Effector CD8-positive, alpha-beta T cell (primary cell): ENCODE measurements at places on chromosomes 11 and 22.
A peak's percentile ranks its signal among the peaks of the same experiment; 100 is the strongest.

- no peak for DNase-seq
Observed at GRCh38 chr11:41921746-41922390, 462.4 kb upstream of the LRRC4C start.

DNA sequence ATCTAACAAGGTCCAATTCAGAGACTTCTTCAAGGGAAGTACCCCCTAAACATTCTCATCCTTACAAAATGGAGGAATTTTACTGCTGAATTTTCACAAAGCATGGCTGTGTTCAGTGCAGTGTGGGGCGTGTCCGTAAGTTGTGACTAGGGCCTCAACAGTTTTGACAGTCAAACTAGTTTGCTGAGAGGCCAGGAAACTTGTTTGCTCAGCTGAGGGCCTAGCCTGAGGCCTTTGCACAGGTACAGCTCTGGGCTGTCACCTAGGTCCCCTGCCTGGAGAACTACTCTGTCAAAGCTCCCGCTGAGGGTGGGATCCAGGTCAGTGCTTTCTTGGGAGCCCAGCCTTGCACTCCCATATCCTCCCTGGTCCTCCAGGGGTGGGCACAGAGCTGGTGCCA is 27.9 kb downstream of the TCP11L1 start:
- no peak for DNase-seq

- no peak for DNase-seq
Observed at GRCh38 chr11:47152126-47152952, 24.3 kb downstream of the ARFGAP2 start.

DNA sequence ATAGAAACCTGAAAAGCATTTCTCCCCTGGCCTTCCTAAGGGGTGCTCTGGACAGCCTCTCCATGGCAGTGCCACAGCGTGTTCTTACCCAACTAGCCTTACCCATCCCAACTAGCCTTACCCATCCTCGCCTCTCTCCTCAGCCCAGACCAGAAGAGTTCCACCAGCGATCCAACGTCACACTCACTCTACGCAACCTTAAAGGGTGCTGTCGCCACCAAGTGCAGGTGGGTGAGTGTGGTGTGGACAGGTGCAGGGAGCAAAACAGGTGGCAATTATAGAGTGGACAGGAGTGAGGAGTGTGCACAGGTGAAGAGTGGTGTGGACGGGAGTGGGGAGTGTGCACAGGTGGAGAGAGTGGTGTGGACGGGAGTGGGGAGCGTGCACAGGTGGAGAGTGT is 17.8 kb downstream of the TMEM121B start:
- no peak for DNase-seq

- no peak for DNase-seq
Observed at GRCh38 chr11:76636826-76637460, 33.6 kb downstream of the LRRC32 start.

GRCh38 chr11:73265853-73266645 is 6.1 kb upstream of the P2RY6 start:
- DNase-seq = no peak

GRCh38 chr11:116707746-116708145 is 65.0 kb downstream of the BUD13 start:
- DNase-seq = no peak

DNA sequence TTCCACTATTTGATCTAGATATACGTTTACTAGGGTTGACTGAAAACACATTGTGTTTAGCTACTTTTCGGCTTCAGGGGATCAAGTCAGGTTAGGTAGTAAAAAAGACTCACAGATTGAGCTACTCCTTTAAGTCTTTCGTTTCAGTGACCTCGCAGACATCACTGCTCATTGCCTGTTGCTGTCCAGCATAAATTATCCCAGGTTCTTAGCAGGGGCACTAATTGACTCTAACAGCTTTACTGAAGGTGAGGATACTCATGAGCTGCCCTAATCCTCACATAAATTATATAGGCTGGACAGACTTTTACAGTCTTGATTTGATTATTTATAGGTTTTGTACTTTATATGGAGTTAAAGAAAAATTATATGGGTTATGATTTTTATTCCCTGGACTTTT is 3.7 kb downstream of the CARD18 start:
- DNase-seq = no peak

DNA sequence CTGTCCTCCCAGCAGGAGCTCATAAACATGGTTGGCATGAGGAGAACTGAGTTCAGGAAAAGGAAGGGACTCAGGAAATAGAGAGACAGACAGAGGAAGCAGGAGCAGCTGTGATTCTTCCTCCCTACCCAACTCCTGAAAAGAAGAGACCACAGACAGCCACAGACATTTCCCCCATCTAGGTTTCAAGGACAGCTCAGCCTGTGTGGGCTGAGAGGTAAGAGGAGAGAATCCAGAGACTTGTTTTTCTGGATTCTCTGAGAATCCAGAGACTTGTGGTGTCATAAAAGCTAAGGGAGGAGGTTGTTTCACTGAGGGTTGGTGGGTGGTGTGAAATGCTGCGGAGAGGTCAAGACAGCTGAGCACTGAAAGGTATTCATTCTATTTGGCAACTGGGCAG is 19.0 kb upstream of the STK33 start:
- DNase-seq = no peak

DNA sequence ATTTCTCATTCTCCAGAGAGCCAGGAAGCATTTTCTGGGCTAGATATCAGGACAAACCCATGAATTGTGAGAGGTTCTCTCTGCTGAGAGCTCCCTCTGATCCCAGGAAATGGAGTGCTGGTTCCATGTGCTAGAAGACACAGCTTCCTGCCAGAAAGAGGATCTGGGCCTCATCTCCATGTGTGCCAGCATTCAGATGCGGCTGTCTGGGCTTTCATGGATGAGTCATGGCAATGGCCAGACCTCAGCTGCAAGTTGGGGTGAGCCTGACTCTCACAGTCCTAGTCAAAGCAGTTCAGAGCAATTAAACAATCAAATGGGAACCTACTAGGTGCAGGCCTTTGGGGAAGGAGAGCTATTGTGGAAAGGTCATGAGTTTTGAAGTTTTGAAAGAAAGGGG is 82.3 kb upstream of the EED start:
- no peak for DNase-seq

GRCh38 chr22:38927033-38927781 is 30.2 kb upstream of the APOBEC3A start:
- DNase-seq = no peak

- no peak for DNase-seq
Observed at GRCh38 chr11:44167046-44167445, 71.6 kb downstream of the EXT2 start.

- no peak for DNase-seq
Observed at GRCh38 chr11:88701816-88702215, 364.0 kb downstream of the GRM5 start.

DNA sequence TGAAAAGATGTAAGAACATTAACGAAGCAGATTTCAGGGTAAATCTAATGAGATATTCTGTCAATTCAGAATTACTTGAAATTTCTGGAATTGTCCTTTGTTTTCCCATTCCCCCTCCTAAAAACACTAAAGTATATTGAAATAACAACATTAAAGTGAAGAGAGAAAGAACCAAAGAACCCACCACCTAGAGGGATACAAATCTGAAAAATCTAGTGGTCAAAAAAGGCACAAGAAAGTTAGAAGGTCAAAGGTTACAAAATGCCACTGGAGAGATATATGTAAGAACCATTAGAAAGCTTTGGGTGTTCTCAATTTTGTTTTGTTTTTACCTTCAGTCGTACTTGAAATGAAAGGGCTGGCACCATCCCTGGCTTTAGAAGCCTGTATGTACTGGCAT is 57.9 kb downstream of the DENND5A start:
- no peak for DNase-seq

DNA sequence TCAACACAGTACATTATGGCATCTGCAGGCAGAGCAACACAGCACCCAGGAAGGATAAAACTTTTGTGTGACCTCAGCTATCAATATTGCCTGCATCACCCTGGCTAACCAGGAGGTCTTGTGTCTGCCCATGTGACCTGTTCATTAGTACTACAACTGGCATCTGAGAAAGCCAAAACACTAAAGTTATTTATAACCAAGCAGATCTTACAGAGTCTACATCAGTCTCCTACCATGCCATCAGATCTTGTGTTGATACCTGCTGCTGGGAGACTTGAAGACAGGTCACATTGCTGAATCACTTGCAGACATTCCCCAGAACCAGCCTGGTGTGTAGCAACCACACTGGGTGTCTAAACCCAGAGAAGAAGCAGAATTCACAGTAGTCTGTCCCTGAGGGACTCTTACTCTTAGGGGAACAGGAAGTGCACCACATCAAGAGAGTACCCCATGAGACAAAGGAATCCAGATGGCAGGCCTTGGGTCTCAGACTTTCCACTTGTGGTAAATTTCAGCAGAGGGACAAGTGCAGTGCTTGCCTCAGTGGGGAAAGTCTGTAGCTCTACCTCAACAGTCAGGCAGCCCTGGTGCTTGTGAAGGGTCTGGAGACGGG is 7.0 kb downstream of the OR9G1 start:
- no peak for DNase-seq

GRCh38 chr11:70161043-70161625 is 42.0 kb upstream of the FADD start:
- DNase-seq = no peak

DNA sequence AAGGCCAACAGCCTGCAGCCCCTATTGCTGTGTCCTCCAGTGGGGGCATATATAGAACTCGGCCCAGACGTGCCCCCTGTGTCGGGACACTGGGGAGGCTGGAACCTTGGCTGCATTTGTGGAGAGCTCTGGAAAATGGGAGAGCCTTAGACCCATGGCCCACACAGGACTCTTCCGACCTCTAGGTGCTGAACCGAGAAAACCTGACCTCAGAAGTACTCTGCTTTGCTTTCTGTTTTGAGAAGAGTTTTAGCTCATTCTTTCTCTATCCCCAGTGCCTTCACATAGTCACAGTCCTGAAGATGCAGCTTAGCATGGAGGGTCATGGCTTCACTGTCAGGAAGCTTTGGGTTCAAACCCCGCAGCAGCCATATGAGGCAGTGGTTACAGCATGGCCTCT is 271.8 kb upstream of the B3GAT1 start:
- DNase-seq = no peak

DNA sequence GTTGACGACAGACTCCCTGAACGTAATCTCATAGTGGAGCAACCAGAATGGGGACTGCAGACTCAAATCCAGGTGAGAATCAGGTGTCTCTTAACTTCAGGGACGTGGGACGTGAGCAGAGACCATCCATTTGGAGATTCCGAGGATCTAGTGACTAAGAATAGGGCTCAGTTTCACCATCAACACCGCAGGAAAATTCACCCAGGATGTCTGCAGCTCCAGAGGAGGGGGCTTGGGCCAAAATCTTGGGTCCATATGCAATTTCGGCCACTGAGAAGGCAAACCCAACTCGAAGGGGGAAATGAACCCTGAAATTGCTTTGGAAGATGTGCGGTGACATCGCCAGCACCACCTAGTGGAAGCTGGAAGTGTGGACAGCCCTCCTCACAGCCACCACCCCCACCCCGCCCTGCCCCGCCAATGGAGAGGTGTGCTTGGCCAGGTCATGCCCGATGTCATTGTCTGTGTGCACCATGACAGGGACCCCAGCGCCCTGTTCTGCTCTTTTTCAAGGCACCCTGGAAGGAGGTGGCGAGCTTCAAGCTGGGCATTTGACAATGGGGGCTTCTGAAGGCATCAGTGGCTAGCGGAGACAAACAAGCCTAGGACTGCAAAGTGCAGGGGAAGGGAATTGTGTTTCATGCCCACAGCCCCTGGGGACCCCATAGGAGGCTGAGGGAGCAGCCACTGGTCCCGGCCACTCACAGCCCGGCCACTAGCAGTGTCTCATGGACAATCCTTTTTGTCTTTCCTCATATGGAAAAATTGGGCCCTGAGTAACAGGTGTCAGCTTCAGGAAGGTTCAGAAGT is 24.8 kb downstream of the APOL1 start:
- peak; percentile 35 for DNase-seq
